ENCODE measurements at places on chromosomes 3 and 15.

DNA sequence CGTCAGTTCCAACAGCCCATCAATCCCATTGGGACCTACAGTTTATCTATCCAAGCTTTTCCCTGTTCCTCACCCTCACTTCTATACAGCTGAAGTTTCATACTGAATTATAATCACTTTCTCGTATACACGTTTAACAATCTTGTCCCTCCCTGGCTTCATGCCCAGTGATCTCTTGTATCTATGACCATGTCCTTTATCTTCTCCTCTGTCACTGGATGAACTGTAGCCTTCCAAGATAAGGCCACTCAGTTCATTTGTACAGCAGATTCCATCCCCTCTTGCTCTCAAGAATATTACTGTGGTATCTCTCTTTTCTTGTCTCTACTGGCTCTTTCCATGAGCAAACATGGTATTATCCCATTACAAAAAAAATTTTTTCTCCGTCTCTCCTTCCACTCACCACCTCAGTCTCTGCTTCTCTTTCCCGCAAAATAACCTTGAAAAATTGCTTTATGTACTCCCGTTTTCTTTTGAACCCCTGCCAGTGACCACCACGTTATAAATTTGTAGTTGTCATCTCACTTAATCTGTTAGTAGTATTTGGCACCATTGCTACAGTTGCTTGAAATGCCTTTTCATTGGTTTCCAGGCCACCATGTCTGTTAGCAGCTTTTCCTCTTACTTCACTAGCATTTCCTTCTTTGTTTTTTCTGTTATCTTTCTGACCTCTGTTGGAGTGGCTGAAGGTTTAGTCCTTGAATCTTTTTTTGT lies 9.4 kb downstream of the CTNNB1 start:
- no peaks in the 10 kb centered on the region for H3K27me3 ChIP-seq
- peaks cover 10% of the 10 kb centered on the region for H3K36me3 ChIP-seq
- no peak for DNase-seq
- no peak overlapping the region for H3K27ac ChIP-seq
- peaks cover 14% of the 10 kb centered on the region for H3K4me1 ChIP-seq
- H3K4me3 ChIP-seq, result no peak overlapping the region

DNA sequence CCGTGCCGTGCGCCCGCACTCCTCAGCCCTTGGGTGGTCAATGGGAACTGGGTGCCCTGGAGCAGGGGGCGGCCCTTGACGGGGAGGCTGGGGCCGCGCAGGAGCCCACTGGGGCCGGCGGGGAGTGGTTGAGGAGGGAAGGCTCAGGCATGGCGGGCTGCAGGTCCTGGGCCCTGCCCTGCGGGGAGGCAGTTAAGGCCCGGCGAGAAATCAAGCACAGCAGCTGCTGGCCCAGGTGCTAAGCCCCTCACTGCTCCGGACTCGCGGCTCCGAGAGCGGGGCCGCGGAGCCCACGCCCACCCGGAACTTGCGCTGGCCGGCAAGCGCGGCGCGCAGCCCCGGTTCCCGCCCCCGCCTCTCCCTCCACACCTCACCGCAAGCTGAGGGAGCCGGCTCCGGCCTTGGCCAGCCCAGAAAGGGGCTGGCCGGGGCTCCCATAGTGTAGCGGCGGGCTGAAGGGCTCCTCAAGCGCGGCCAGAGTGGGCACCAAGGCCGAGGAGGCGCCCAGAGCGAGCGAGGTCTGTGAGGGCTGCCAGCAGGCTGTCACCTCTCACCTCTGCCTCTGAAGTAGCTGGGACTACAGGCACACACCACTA lies 7.8 kb downstream of the GP9 start:
- H3K36me3 ChIP-seq, result no peaks in the 10 kb centered on the region
- no peaks in the 10 kb centered on the region for H3K4me1 ChIP-seq
- H3K4me3 ChIP-seq, result no peak overlapping the region
- H3K27me3 ChIP-seq, result no peaks in the 10 kb centered on the region

GRCh38 chr3:181637056-181637455 lies 74.7 kb upstream of the SOX2 start:
- no peaks in the 10 kb centered on the region for H3K4me1 ChIP-seq
- no peaks in the 10 kb centered on the region for H3K27me3 ChIP-seq
- no peak overlapping the region for H3K4me3 ChIP-seq
- H3K27ac ChIP-seq, result no peak overlapping the region
- no peak for DNase-seq
- H3K36me3 ChIP-seq, result no peaks in the 10 kb centered on the region

DNA sequence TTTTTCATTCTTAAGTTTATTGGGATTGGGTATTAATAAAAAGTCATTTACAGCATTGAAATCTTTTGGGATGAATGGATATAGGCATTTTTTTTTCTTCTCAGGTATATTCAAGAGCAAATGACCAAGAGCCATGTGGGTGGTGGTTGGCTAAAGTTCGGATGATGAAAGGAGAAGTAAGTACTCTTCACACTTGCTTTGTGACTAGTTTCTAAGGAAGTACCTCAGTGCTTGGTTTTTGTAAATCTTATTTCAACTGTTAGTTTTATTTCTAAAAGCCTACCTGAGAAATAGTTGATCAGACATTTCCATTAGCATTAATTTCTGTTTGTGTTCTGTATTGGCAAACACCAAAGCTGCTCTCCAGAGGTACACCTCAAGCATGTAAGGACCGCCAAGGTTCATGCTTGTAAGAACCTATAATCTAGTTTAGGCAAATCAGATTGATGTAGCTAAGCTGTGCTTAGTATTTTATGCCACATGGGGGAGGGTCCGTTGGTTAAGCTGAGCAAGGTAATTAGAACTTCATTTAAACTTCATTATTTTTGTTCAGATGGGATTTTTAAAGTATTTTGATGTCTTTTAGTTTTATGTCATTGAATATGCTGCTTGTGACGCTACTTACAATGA lies 35.4 kb downstream of the FXR1 start:
- H3K27me3 ChIP-seq, result no peaks in the 10 kb centered on the region
- H3K4me1 ChIP-seq, result no peaks in the 10 kb centered on the region
- H3K4me3 ChIP-seq, result no peak overlapping the region
- no peak for DNase-seq
- H3K27ac ChIP-seq, result no peak overlapping the region

DNA sequence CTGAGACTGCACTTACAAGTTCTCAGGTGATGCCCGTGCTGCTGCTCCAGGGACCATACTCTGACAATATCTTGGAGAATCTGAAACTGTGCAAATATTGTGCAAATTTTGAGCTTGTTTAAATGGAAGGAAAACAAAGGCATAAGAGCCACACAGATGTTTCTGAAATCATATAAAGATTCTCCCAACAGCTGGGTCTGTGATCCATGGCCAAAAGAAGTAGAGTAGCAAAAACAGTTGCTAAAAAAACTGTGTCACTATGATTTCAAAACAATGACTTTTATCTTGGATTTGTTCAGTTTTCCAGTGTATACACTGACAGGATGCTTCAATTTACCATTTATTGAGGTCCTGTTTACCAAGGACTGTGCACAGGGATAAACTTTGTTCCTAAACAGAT lies 25.3 kb downstream of the NPTN start:
- H3K4me3 ChIP-seq, result no peak overlapping the region
- H3K27me3 ChIP-seq, result no peaks in the 10 kb centered on the region
- peaks cover 5% of the 10 kb centered on the region for H3K4me1 ChIP-seq
- DNase-seq, result no peak
- H3K36me3 ChIP-seq, result no peaks in the 10 kb centered on the region
- H3K27ac ChIP-seq, result no peak overlapping the region

Measured in trophoblast cell (in vitro differentiated cells and primary cell).